ENCODE measurements at places on chromosomes 13 and 19.
A peak's percentile ranks its signal among the peaks of the same experiment; 100 is the strongest.

DNA sequence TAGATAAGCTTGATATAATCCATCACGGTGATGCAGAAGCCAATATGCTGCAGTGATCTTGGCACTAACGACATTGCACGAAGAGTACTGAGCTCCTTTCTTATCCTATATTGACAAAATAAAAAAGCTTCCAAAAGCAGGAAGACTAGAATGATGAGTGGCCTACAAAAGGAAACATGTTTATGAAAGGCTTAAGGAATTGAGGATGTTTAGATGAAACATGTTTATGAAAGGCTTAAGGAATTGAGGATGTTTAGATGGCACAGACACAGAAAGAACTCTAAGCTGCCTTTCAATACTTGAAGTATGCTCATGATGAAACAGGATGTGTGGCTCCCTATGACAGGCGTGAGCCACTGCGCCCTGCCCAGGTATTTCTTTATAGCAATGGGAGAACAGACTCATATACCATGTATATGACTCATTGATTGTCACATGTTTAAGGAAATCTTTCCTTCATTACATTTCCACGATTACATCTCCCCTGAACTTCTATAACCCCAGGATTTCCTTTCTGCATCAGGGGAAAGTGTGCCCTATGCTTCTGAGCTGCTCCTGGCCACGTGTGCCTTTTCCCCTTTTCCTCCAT, 690.8 kb upstream of the ARGLU1 start:
- DNase-seq = no peak

DNA sequence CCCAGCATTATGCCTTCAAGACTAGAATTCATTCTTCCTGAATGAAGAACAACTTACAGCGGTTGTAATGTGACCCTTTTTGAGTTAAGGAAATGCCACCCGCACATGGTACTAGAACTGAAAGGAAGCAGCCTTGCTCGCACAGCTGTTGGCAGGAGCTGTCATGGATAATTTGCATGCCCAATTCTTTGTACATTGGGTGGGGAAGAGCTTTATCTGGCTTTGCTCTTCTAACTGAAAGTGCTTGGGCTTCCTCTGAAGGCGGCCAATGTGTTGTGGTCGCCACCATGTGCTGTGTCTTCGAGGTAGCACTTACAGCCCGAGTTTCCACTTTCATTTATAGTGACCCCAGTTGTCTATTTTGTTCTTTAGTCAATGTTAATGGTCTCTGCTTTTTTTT, 3.4 kb downstream of the CCNE1 start:
- no peak for DNase-seq

DNA sequence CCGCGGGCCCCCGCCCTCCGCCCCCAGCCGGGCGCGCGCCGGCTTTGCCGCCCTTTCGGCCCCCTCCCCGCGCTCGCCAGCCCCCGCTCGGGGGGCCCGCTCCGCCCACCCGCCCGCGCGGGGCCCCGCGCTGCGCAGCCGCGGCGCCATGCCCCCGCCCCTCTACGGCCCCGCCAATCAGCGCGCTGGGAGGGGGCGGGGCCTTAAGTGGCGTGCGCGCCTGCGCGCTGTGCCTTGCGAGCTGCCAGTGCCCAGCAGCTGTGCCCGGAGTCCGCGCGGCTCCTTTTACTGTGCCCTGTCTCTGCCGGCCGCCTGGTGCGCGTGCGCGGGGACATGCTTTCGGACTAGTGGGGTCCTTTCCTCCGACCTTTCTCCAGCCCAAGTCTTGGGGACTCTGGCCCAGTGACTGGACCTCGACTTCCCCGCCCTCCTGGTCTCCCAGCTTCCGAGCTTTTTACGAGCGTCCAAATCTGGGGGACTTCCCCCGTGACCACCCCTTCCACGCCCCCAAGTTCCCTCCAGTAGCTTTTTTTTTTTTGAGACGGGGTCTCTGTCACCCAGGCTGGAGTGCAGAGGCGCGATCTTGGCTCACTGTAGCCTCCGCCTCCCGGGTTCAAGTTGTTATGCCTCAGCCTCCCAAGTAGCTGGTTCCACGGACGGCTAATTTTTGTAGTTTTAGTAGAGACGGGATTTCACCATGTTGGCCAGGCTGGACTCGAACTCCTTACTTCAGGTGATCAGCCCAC, at the start of gene MBD3:
Gene MBD3, minus strand, starts transcription at position 111 of the 746 bp plus-strand sequence. CDS start 234 bp downstream, outside the sequence.
- DNase-seq = peak; percentile 100

DNA sequence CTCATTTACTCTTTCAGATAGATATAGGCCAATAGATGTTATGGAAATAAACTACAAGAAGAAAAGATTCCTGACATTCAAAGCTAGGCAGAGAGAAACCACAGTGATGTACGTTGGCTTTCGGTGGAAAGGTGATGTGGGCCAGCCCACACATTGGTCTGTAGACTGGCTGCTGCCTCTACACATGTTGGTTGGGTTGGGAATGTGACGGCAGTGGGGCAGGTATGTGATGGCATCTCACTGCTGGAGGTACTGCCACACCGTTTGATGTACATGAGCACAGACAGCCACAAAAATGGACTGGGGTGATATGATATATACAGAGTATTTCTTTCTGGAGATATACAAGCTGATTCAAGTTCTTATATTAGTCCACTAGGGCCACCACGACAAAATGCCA, 69.4 kb downstream of the C13orf42 start:
- no peak for DNase-seq

DNA sequence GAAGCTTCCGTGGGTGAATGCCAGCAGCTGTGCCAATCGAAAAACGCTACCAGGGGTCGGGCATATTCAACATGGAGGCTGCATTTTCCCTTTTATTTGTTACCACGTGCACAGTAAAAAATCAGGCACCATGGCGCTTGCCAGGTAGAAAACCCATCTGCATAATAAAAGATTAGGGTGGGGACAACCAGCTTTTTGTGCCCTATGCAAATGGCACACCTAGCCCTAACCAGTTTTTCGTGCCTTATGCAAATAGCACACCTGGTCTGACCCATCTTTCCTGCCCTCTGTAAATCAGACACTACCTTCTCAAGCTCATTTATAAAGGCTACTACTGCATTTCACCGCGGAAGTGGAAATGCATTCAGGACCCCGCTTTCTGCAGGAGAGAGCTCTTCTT, 62.1 kb upstream of the FREM2 start:
- peak; percentile 10 for DNase-seq

DNA sequence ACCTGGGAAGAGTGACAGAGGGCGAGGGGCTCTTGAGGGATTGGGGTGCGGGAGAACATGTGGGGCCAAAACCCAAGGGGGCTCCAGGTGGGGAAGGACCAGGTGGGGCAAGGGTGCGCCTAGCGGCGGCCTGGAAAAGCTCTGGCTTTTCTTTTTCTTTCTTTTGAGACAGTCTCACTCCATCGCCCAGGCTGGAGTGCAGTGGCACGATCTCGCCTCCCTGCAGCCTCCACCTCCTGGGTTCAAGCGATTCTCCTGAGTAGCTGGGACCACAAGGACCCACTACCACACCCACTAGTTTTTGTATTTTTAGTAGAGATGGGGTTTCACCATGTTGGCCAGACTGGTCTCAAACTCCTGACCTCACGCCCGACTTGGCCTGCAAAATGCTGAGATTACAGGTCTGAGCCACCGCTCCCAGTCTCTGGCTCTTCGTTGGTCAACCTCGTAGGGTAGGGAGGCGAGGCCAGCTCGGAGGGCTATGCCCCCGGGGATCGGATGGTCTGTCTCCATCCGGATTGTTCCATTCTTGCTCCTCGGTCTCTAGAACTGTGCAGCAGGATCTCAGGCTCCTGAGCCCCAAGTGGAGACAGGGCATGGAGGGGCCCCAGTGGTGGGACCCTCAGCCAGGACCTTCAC, 3.7 kb downstream of the GADD45B start:
- no peak for DNase-seq

- DNase-seq = no peak
These were observed 2.3 kb downstream of the OR7C2 start for GRCh38 chr19:14943601-14944000.

DNA sequence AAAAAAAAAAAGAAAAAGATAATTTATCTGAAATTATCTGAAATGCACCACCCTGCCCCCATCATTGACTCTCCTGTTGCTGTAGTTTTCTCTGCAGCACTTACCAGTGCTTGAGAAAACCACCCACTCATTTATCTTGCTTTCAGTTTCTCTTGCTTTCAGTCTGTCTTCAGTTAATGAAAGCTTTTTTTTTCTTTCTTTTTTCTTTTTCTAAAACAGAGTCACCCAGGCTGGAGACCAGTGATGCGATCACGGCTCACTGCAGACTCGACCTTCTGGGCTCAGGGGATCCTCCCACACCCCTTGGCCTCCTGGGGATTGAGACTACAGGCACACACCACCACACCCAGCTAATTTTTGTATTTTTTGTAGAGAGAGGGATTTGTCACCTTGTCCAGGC, 4.3 kb upstream of the ACP5 start:
- no peak for DNase-seq

- DNase-seq = peak; percentile 70
These were observed 11.9 kb downstream of the GADD45B start for GRCh38 chr19:2487842-2488241.

GRCh38 chr19:16371540-16371986, 46.9 kb downstream of the KLF2 start:
- DNase-seq = no peak

DNA sequence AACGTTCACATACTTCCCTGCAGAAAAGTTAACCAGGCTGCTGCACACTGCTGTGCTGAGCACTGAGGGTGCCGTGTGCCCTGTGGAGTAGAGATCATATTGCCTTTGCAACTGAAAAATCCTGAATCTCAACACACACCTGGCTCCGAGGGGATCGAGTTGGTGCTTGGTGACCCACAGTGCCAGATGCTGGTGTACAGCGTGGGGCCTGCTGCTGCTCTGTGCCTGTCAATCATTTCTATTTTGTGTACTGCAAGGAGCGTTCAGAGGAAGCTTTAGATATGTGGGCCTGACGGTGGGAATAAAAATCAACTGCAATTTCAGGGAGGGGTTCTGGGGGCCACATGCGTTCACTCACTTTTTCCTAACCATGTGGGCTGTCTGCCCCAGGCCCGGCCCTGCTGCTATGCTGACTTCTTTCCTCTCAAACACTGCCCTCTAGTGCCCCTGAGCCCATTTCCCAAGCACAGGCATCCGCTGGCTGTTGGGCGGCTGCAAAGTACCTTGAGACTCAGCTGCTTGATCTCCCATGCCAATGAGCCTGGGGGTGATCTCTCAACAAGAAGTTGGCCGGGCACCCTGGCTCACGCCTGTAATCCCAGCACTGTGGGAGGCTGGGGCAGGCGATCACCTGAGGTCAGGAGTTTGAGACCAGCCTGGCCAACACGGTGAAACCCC, 9.7 kb upstream of the LENG8 start:
- peak; percentile 92 for DNase-seq

GRCh38 chr19:43499042-43499441, 5.5 kb downstream of the PHLDB3 start:
- no peak for DNase-seq

GRCh38 chr19:41330946-41331678, 21.1 kb downstream of the CCDC97 start:
- DNase-seq = peak; percentile 84

DNA sequence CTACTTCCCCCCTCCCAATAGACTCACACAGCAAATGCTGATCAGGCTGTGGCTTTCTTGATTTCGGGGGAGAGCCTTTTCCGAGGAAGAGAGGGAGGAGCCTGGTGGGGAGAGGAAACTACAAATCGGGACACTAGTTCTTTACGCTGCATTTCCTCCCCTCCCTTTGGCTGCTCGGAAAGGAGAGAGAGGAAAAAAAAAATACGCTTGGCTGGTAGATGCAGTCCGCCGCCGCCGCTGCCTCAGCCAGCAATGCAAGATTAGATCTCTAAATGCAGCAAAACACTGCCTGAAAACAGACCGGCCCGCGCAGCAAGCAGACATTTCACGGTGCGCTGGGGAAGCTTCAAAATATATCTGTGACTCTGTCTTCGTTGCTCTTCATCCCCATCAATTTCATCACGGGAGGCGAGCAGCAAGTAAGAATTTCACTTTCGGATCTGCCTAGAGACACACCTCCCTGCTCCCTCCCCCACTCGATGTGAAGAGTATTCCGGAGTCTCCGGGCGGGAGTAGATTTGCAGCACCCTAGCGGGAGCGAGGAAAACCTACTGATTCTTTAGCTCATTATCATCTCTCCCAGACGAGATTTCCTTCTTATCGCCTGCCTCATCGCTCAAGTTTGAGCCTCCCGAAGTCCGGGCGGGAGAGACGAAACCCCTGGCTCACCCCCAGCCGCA, at the start of gene PCDH17:
Gene PCDH17, plus strand, starts transcription at position 149 of the 680 bp plus-strand sequence. CDS start 803 bp downstream, outside the sequence.
- DNase-seq = peak; percentile 66

DNA sequence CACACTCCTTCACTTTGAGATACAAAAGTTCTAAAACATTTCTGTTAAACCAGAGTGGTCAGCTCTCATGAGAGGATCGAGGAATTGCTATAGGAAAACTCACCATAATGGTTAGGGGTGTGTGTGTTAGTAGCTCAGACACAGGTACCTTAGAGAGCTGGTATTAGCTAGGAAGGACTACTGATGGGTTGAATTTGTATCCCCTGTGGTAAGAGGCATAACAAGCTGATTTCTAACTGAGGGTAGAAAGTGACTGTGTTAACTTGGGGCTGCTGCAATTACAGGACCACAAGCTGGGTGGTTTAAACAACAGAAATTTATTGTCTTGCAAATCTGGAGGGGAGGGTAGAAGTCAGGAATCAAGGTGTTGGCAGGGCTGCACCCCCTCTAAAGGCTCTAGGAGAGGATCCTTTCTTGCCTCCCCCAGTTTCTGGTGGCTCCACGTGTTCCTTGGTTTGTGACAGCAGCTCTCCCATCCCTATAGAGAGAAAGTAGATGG, 17.4 kb downstream of the LEUTX start:
- peak; percentile 44 for DNase-seq

GRCh38 chr19:30135093-30135757, 193.2 kb downstream of the URI1 start:
- DNase-seq = no peak

DNA sequence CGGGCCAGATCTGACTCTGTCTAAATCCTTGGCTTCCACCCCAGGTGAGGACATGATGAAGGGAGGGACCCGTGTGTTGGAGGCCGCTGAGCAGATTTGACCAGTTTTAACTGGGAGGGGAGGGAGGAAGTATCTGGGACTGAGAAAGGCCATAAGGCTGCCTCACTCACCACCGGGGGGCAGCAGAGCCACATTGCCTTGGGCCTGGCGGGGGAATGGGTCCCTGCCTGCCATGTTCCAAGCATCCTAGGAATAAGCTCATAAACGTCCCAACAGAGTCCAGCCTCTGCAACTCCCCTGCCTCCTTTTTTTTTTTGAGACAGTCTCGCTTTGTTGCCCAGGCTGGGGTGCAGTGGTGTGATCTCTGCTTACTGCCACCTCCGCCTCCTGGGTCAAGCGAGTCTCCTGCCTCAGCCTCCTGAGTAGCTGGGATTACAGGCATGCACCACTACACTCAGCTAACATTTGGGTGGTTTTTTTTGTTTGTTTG, 15.5 kb downstream of the MAST3 start:
- peak; percentile 91 for DNase-seq

DNA sequence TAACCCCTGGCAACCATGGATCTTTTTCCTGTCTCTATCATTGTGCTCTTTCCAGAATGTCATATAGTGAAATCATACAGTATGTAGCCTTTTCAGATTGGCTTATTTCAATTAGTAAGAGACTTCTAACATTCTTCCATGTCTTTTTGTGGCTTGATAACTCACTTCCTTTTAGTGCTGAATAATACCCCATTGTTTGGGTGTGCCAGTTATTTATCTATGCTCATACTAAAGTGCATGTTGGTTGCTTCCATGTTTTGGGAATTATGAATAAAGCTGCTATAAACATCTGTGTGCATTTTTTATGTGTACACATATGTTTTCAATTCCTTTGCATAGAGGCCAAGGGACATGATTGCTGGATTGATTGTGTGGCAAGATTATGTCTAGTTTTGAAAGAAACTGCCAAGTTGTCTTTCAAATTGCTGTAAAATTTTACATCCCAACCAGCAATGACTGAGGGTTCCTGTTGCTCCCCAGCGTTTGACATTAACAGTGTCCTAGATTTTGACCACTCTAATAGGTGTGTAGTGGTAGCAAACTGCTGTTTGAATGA, 358.9 kb downstream of the ITGBL1 start:
- DNase-seq = no peak

Measured in H7 (cell line).